Cardiac fibroblast (primary cell): ENCODE measurements at places on chromosomes 16 and 17.

DNA sequence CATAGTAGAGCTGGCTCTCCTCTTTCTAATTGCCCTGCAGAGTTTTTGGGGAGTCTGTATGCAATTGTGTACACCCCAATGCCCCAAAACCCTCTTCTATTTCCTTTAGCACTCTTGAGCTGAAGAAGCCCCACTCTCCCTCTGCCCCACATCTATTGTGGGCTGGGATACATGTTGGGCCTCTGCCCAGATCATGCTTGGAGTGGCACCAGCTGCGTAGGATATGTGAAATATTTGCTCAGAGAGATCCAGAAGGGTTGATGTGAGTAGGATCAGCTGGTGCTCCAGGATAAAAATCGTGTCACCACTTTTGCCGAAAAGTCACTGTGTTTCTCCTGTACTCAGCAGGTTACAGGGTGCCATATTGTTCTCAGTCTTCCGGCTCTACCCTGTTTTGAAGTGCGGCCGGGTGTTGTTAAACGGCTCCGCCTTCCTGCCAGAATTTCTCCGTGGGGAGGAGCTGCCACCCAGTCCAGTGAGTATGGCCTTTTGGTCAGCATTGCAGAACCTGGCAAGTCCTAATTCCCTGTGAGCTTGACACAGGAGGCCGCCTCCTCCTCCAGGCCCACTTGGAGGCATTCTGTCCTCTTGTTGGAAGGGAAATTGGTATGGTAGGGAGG, 664.5 kb downstream of the WWOX start:
- DNase-seq: peak; percentile 2

- no peak for DNase-seq
These were observed 2.3 kb downstream of the RND2 start for GRCh38 chr17:43027091-43028032.

DNA sequence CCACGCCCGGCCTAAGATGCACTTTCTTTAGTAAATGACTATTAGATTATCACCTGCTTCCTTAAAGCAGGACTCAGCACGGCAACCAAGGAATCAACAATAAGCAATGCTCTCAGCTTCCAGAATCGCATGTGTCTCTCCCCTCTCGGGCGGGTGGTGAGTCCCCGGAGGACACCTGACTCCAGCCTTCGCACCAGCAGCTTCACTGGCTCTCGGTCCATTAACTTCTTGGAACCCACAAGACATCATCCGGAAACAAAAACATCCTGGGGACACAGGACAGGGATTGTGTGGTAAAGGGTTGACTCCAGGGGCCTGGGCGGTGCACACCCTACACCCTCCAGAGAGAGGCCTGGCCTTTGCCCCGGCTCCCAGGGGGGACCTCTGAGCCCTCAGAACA, 22.7 kb downstream of the UTS2R start:
- no peak for DNase-seq

DNA sequence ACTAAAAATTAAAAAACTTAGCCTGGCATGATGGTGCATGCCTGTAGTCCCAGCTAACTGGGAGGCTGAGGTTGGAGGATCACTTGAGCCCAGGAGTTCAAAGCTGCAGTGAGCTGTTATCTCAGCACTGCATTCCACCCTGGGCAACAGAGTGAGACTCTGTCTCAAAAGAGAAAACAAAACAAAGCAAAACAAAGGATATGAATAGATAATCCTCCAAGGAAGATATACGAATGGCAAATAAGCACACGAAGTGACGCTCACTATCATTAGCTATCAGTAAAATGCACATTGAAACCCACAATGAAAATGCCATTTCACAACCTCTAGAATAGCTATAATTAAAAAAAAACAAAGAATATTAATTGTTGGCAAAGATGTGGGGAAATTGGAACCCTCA, 386.2 kb upstream of the CCL2 start:
- DNase-seq: no peak

GRCh38 chr16:24174504-24174903, 81.6 kb upstream of the CACNG3 start:
- DNase-seq: no peak

DNA sequence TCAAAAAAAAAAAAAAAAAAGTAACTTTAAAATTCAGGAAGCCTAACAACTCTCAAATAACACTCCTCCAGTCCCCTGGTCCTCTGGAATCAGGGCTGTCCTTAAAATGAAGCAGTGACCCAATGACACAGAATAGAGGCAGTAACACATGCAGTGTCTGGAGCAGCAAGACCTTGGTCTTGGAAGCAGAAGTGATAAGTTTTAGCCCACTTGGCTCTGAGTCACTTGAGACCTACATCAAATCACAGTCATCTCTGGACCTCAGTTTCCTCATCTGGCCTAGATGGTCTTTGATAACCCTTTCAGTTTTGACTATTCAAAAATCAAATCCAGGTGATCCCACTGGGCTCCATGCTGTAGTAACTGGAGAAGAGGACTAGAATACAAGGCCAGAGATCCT, 39.0 kb downstream of the LYRM1 start:
- DNase-seq: no peak

GRCh38 chr17:5329784-5330557, 47.9 kb downstream of the RABEP1 start:
- peak; percentile 14 for DNase-seq

- DNase-seq: no peak
These were observed 1138.5 kb downstream of the CDH11 start for GRCh38 chr16:63983401-63983800.

- peak; percentile 86 for DNase-seq
These were observed 1.8 kb downstream of the RAI1 start for GRCh38 chr17:17682737-17683680.

DNA sequence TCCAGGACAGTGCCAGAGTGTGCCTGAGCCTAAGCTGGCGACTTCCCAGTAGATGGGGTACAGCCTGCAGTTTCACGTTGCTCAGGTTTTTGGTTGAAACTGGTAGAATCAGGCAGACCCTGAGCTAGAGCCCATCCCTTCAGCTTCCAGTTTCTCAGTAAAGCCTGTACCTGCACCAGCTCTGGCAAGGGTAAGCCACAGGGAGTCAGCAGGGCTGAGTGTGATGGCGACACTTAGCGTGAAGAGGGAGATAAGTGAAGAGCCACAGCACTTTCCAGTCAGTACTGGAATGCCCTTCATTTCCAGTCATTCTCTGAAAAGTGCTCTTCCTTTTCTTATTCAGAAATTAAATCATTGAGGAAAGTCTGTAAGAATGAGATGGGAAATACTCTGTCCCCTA, 22.4 kb downstream of the PLD6 start:
- DNase-seq: no peak

DNA sequence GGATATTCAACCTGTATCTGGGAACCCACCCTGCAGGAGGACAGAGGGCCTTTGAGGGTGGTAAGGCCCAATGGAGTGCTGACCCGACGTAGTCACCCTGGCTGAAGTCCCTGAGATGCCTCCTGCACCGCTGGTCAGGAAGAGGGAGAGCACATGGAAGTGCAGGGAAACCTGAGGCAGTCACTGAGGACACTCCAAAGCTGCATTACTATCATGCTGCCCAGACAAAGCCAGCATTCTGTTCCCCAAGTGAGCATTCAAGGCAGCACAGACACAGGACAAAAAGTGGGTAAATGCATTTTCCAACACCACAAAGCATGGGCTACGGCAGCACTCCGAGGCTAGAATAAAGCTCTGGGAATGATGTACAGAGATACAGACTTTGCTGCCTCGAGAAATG, 46.8 kb upstream of the BCAR1 start:
- no peak for DNase-seq

- DNase-seq: no peak
These were observed 15.5 kb downstream of the QRICH2 start for GRCh38 chr17:76292567-76292966.

DNA sequence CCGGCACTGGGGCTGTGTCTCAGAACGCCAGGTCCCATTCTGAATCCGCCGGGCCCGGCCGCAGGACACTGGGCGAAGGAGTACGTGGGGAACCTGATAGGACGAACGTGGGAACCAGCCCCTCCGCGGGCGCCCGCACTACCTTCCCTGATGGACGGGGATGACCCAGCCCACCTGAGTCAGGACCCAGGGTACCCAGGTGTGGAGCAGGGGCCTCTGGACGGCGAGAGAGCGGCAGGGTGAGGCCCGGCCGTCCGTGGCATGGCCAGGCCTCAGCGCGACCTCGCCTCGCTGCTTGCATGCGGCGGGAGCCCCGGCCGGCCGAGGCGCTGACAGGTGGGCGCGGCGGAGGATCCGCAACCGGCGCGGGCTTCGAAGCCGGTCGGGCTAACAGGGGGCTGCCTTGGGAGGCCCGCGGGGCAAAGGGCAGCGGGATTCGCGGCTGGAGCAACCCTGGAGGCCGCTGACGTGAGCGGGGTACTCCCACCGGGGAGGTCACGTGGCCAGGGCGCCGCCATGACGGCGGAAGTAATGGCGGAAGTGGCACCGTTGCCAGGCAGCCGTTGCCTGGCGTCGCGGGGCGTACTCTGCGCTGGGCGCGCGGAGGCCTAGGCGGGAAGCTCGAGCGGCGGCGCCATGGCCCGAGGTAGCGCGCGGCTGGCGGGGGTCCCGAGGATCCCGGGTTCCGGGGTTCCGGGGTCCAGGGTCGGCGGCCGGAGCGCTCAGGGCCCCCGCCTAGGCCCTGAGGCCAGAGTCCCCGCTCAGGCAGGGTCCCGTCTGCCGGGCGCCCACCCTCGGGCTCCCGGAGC, at the start of gene WDR90:
WDR90 (plus strand) TSS at position 585 of the 809 bp plus-strand sequence; CDS start at position 637, 52 bp downstream.
- DNase-seq: peak; percentile 90

- no peak for DNase-seq
These were observed 13.7 kb downstream of the HOXB4 start for GRCh38 chr17:48564188-48565021.

- peak; percentile 37 for DNase-seq
These were observed 10.8 kb upstream of the ASB16 start for GRCh38 chr17:44159519-44160210.

- DNase-seq: peak; percentile 95
These were observed 3.3 kb upstream of the SREBF1 start for GRCh38 chr17:17839791-17840707.

DNA sequence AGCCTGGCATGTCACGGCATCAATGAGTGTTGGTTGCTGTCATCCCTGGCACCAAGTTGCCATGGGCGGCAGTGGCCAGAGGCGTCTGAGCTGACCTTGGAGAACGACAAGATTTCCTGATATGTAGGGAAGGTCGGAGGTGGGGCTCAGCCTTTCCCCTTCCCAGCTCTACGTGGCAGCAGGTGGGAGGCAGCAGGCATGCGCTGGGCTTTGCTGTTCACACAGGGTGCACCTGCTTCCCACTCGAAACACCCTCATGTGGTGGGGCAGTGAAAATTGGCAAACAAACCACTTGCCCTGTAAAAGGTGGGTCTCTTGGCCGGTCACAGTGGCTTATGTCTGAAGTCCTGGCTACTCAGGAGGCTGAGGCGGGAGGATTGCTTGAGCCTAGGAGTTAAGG, 12.3 kb upstream of the TFAP4 start:
- no peak for DNase-seq

DNA sequence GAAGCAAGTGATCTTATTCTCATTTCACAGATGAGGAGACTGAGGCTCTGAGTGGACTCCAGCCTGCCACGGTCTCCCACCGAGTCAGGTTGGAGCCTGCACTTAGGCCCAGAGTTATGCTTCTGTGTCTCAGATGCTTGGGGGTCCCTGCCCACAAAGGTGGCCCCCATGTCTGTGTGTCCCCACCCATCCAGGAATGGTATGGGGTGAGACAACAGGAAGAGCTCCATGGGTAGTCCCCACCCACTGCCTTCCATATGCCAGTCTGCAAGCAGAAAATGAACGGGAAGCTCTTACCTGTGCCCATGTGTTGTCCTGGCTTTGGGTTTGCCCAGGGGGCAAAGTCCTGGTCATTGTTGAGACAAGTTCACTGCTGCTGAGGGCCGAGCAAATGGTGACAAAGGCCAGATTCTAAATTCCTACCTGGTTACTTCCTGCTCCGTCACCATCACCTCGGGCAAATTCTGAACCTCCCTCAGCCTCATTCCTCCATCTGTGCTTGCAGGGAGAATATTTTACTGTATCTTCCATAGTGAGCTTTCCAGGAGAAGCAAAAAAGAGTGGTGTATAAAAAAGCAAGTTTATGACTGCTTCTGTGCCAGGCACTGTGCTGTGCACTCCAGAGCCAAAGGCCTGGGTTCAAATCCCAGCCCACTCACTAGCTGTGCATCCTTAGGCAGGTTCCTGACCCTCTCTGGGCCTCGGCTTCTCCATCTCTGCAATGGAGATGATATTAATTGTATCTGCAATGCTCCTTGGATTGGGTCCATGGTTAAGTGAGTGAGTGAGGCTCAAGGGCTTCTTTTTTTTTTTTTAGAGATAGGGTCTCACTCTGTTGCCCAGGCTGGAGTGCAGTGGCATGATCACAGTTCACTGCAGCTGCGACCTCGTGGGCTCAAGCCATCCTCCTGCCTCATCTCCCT, 9.3 kb downstream of the IL4R start:
- no peak for DNase-seq

DNA sequence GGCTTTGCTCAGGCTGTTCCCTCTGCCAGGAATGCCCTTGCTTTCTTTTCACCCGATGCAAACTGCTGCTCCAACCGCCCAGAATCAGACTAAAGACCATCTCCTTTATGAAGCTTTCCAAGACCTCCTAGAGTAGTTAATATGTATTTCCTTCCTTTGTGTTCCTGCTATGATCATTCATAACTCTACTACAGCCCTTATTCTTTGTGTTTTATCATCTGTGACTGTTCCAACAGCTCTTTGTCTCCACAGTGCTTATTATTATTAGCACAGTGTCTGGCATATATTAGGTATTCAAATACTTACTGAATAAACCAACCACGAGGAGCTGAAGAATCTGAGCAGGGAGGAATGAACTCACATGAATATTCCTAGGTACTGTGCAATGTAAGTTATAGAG, 7.6 kb downstream of the PSME3IP1 start:
- DNase-seq: no peak

- peak; percentile 68 for DNase-seq
These were observed 7.2 kb upstream of the AGRP start for GRCh38 chr16:67490335-67491096.

GRCh38 chr17:3859940-3860339, 13.9 kb upstream of the NCBP3 start:
- no peak for DNase-seq

DNA sequence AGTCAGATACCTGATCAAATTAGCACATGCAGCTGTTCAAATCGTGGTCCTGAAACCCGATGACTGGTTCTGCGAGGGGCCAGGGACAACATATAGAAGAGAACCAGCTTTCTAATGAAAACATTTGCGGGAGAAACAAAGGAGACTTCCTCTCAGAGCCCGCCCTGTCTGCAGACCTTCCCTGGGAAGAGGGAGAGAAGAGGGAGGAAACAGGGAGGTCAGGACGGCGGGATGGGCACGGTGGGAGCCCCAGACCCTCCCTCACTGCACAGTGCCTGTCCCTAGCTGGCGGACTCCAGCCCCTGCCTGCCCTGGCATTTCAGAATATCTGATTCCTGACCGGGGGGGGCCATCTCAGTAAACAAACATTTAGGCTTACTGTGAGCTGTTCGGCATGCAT, 317.3 kb downstream of the FOXL1 start:
- no peak for DNase-seq
